Dermis microvascular lymphatic vessel endothelial cell (primary cell): ENCODE measurements at places on chromosomes 3 and 15. TPM values are rescaled to one million over a fixed set of nuclear protein-coding genes. Genes with fewer than 3 reads are reported as not detected.

Gene SLC28A2
- not detected in 2 replicates for total RNA-seq

Gene TM4SF18
- total RNA-seq: 318 and 366 TPM in 2 replicates

Gene SEMA3G
- 23.0 and 35.9 TPM in 2 replicates for total RNA-seq

Gene UBA5
- total RNA-seq: 23.7 and 24.3 TPM in 2 replicates

Gene GANC
- total RNA-seq: 9.5 and 11.5 TPM in 2 replicates

Gene LMOD3
- total RNA-seq: not detected in 2 replicates

Gene EBLN2
- total RNA-seq: 2.9 and 3.0 TPM in 2 replicates

Gene VEPH1
- total RNA-seq: 5.3 and 9.5 TPM in 2 replicates

Gene ADAMTS17
- under 0.01 and 0.13 TPM in 2 replicates for total RNA-seq

Gene SLC22A14
- total RNA-seq: under 0.01 TPM in 1 of 2 replicates, not detected in the other

Gene TPRG1
- total RNA-seq: under 0.01 and 0.13 TPM in 2 replicates

Gene FBLN2
- total RNA-seq: 2.7 and 10.4 TPM in 2 replicates

Gene CCNB2
- 9.5 and 30.4 TPM in 2 replicates for total RNA-seq

Gene INO80
- 16.8 and 21.4 TPM in 2 replicates for total RNA-seq

Gene GUCA1C
- not detected in 2 replicates for total RNA-seq

Gene ACKR4
- total RNA-seq: under 0.01 and 0.13 TPM in 2 replicates

Gene NSMCE3
- 4.7 and 5.9 TPM in 2 replicates for total RNA-seq
